ENCODE measurements at places on chromosomes 5 and 9.

GRCh38 chr9:28539434-28540070, 966.3 kb upstream of the C9orf72 start:
- no peak for DNase-seq

- DNase-seq: peak; percentile 57
Observed at GRCh38 chr5:23820765-23821471, 313.5 kb downstream of the PRDM9 start.

DNA sequence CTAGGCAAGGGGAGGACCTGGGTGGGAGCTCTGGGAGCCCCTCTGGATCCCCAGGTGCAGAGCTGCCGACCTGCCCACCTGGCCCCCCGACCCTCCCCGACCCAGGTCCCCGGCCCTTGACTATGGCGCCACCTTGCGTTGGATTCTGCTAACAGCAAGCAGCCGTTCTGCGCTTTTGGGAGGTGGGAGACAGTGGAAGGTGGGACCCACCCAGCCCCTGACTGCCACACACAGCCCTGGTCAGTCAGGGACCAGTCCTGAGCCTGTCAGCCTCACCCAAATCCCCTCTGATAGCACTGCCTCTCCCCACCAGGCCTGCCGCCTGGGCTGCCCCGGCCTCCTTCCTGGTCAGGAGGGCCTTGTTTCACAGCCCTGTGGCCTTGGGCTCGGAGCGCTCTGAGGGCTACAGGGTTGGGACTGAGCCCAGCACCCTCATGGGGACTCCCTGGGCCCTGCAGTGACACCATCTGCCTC, 77.9 kb downstream of the HMCN2 start:
- no peak for DNase-seq

DNA sequence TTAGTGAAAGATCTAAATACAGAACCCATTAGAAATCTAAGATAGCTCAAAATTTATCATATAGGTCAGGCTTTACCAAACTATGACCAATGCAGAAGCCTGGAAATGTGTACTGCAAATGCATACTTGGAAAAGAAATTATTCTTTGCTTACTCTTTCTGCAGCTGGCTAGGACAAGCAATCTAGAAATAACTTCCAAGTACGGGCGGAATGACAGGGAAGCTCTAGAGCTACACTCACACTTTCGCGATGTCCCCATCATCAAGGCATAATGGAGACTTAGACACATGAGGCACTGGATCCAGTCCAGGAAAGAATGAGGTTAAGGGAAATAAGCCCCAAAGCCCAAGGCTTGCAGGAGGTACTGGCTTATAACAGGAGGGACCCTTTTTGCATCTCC, 22.4 kb upstream of the MAP1B start:
- no peak for DNase-seq

DNA sequence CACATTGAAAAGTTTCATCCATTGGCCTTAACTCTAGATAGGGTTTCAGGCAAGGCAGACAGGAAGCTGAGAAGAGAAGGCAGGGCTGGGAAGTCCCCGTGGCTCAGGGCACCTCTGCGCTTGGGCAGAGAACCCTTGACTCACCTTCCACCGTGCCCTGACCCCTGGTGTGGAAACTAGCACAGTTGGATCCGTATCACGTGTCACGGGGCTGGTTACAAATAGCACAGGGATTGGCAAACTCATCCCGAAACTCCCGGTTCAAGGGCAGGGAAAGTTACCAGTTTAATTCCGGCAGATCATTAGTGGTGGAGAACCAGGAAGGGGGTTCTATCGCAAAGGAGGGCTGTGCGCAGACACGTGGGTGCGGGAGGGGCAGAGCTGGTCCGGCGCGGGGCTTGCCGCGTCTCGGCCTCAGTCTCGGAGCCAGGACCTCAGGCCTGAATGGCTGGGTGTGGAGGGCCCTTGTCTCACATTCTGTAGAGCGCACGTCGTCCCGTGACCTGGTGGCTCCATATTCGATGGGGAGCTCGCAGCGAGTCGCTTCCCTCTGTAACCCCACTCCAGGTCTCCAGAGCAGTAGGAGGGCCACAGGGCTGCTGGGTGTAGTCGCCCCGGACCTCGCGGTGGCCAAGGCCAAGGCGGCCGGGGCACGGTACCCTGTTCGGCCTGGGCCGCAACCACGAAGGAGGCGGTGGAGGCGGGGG, 771 bp upstream of the TMEM171 start:
- no peak for DNase-seq

DNA sequence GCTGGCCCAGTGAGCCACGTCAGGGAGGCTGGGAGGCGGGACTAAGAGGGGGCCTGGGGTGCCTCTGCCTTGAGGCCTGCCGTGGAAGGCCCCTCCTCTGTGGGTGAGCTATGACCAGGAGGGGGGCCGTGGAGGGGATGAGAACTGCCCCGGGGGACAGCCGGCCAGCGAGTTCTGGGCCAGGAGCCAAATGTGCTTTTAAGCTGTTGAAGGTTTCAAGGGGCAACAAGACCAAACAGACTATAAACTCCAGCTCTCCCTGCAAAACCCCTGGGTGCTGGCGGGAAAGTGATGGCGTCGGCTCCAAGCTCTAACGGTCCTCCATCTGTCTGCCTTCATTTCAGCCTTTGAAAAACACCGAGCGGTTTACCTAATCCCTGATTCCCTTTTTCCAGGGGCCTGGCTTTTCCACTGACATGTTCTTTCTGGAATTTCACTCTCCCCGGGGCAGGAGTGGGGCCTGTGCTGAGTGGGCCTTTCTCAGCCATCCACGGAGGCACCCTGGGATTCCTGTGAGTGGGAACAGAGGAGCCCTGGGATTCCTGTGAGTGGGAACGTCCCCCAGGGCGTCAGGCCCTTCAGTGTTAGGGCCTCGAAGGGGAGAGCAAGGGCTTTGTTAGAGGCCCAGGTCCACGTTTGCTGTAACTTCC, 65.6 kb downstream of the COL5A1 start:
- DNase-seq: no peak

DNA sequence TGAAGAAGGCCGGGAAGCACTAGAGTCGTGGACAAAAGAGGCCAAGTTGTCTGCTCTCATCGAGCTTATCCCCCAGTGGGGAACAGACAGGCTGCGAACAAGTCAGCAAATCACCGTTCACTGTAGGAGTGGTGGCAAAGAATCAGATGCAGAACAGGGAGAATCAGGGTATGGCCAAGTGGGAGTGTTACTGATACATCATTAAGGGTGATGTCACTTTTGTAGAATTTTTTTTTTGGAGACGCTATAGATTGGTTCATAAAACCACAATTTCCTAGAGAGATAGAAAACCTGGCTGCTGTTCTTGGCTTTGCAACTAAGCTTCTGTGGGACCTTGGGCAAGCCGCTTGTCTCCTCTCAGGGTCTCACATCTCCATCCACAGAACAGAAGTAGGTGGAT, 21.3 kb downstream of the SPRY4 start:
- no peak for DNase-seq

GRCh38 chr5:25974451-25974850, 1063.9 kb downstream of the CDH9 start:
- no peak for DNase-seq

- DNase-seq: no peak
Observed at GRCh38 chr5:126975796-126976195, 54.6 kb downstream of the MARCHF3 start.

DNA sequence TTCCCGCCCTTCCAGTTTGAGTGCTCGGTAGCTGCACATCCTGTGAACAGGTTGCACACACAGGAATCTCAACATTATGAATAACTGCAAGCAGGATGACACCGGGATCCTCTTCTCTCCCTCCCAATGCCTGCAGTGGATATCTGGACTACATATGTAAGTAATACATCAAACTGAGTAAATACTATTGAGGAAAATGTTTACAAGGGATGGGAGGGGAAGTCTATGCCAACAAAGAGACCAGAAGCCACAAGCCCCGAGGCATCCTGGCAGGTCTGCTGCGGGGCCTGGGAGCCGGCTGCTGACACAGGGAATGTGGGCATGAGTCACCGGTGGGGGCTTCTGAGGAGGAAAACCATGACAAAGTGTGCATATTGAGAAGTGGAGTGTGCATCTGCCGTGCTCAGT, 8.6 kb upstream of the ANKRD33B start:
- peak; percentile 45 for DNase-seq

GRCh38 chr5:169751490-169751889, 114.4 kb downstream of the DOCK2 start:
- DNase-seq: no peak

DNA sequence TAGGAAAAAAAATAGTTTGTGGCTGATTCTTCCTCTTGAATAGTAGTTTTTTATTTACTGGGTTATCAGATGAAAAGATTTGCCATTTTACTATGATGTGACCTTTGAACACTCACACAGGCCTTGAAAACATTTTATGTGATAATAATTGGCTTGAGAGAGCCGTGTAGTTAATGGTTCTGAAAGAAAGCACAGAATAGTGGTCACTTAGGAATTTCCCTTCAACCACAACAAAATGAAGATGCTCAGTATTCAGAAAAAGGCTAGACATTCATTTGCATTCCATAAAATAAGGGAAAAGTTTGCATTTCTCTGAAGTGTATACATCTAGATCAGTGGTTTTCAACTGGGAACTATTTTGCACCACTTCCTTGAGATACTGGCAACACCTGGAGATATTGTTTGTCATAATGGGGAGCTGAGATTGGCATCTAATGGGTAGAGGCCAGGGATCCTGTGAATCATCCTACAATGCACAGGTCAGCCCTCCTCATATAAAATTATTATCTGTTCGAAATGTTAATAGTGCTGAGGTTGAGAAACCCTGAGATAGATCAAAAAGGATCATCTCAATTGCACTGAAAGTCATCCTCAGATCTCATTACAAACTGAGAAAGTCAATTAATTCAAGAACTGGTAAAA, 446.4 kb upstream of the CCNG1 start:
- no peak for DNase-seq

GRCh38 chr5:94433397-94434163, 184.8 kb downstream of the KIAA0825 start:
- DNase-seq: no peak

DNA sequence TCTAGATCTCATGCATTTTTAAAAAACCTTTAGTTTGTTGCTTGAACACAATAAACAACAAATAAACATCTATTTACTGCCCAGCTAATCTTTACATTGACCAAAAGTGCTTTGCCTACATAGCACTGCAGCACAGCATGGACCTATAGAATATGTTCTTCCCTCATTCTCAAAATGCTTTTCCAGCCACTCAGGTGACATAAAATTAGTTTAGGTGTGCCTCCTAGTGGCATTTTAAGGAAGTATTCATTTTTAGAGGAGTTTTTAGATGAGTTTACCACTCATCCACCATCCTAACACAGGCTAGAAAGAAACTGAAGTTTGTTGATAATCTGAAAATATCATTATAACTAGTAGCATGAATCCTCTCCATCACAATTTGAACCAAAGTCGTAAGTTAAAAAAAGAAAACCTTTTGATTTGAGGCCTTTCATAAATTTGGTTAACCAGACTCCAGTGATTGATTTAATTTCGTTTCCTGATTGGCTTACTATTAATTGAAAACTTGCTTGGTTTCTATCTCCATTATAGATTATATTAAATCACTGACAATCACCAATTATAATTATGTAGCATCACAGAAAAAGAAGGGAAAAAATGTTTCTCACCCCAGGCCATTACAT, 12.6 kb downstream of the PLGRKT start:
- DNase-seq: peak; percentile 22

GRCh38 chr5:143247134-143247815, 156.2 kb downstream of the NR3C1 start:
- DNase-seq: no peak

DNA sequence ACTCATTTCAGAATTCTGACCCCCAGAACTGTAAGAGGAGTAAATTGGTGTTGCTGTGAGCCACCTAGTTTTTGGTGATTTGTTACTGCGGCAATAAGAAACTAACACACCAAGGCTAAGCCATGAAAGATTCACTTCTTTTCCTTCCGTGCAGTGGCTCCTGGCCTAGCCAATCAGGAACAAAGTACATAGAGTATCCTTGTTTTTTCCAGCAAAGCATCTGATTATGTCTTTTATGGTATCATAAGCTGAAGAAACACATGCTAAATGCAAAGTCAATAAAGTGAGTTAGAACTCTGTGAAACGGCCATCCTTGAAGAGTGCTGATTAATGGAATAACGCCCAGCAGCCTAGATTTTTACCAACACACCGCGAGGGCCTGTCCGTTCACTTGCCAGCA, 11.4 kb downstream of the RNF130 start:
- DNase-seq: no peak

DNA sequence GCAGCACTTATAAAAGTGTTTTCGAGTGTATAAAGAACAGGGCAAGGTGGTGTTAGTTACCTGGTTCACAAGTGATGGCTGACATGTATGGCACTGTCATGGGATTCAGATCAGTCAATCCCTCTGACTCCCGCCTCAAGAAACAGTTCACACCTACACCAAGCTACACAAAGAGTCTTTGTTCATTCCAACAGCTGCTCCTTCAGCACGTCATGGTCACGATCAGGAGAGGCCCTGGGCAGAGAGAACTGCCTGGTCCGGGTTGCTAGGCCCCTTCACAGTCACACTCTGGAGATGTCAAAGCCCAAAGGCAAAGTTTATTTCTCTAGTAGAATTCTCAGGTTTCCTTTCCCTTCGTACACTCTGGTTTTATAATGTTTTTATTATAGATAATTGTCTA, 426.7 kb downstream of the ZSWIM6 start:
- DNase-seq: no peak

GRCh38 chr9:77865385-77866047, 166.1 kb downstream of the GNAQ start:
- no peak for DNase-seq

DNA sequence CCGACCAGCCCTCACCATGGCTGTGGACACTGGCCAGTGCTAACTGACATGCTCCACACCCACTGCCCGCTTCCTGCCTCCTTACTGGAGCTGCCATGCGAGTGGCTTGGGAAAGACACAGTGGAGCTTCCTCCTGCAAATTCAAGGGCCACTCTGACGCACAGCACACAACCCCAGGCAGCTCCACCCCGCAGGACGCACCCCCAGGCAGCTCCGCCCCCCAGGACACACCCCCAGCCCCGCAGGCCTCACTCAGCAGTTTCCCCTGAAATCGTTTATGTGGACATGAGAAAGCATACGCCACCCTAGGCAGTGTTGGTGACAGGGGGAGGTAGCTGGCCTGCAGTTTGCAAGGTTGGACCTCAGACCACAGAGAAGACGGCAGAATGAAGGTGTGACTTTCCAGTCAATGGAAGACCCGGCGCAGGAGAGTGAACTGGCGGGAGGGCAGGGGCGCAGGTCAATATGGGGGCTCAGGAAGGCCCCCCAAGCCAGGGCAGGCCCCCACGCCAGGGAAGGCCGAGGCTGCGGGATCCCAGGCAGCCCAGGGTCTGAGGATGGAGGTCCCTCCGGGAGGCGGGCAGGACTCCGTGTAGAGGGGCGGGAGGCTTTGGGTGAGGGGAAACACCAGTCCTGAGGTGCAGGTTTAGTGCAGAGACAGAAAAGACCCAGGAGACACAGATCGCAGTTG, 21.6 kb downstream of the LPCAT1 start:
- DNase-seq: no peak

GRCh38 chr9:77752554-77752953, 104.4 kb upstream of the GNA14 start:
- DNase-seq: no peak

DNA sequence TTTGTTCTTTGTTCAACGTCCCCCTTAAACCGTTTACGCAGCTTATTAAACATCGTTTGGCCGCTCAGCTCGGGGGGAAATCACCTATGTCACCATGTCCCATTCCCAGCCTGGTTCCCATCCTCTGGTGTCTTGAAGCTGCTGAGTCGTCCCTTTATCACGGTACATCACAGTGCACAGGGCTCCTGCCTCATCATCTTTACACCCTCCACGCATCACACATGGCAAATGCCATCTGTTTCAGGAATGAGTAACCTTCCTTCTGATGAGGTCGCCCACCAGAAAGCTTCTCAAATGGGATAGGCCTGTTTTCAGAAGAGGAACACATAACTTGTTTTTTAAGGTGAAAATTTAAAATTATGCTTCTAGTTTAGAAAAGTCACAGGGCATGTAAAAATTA, 7.9 kb upstream of the LHX6 start:
- DNase-seq: no peak

All from SHP77 (cell line).